ENCODE measurements at places on chromosomes 11 and 22.

DNA sequence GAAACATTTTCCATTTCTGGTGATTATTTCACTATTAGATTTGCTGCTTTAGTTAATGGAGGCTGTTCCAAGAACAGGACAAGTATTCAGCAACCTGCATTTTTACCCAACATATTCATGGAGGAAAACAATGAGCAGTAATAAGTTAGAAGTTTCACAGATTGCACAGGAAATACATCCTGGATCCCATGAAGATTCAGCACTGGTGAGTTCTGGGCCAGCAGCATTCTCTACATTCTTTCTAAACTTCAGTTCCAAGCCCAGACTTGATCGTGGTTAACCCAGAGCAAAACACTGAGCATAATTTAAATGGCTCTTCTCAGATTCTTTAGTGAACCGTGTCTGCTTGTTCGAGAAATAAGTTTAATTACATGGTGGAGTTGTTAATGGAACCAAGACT lies 3.8 kb downstream of the FJX1 start:
- DNase-seq = no peak

DNA sequence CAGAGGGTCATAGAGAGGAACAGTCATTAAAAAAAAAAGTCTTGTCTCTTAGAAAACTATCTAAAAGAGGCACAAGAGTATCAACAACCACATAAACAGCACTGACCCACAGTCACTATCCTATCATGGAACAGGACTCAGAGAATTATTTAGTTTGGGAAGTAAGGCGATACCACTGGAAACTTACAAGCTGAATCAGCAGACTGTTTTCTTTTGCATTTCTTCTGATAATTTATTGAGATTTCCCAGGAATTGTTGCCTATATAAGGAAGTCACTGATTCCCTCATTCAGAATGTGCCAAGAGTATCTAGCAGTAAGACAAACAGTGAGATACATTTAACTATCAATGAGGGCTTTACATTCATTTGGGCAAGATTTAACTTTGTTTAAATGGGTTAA lies 304.1 kb downstream of the GUCY1A2 start:
- DNase-seq = peak; percentile 25

- no peak for DNase-seq
These were observed 6.8 kb downstream of the HPS4 start for GRCh38 chr22:26476705-26477340.

GRCh38 chr22:45413013-45413367 lies 409 bp downstream of the SMC1B start:
- DNase-seq = no peak

- no peak for DNase-seq
These were observed 27.1 kb upstream of the TMA7B start for GRCh38 chr22:39932918-39933649.
